ENCODE measurements at places on chromosomes 13 and 19.

DNA sequence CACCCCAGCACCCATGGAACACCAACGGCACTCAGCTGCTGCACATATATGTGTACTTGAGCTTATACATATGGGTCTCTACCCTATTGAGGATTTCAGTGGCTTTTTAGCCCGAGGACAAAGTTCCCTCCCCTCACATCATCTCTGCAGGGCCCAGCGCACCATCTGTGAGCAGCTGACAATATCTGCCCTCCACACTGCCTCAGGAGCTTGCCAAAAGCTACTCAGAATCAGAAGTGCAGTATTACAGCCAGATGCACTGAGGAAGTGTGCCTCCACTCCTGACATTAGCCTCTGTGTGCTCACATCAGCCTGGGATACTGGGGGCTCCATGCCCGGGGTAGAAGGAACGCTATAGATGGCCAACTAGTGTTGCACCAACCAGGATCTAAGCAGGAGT, 903.9 kb downstream of the UQCRFS1 start:
- no peak for DNase-seq

GRCh38 chr19:1952635-1953034, 11.7 kb downstream of the CSNK1G2 start:
- no peak for DNase-seq

- no peak for DNase-seq
Observed at GRCh38 chr19:55464662-55465054, at the start of gene C19orf85. Gene C19orf85 (minus strand): TSS chr19:55464751. CDS start chr19:55464554, 197 bp downstream.

- no peak for DNase-seq
Observed at GRCh38 chr13:110225609-110226574, 81.1 kb downstream of the COL4A1 start.

- no peak for DNase-seq
Observed at GRCh38 chr19:47228168-47228936, 2.6 kb downstream of the BBC3 start.

DNA sequence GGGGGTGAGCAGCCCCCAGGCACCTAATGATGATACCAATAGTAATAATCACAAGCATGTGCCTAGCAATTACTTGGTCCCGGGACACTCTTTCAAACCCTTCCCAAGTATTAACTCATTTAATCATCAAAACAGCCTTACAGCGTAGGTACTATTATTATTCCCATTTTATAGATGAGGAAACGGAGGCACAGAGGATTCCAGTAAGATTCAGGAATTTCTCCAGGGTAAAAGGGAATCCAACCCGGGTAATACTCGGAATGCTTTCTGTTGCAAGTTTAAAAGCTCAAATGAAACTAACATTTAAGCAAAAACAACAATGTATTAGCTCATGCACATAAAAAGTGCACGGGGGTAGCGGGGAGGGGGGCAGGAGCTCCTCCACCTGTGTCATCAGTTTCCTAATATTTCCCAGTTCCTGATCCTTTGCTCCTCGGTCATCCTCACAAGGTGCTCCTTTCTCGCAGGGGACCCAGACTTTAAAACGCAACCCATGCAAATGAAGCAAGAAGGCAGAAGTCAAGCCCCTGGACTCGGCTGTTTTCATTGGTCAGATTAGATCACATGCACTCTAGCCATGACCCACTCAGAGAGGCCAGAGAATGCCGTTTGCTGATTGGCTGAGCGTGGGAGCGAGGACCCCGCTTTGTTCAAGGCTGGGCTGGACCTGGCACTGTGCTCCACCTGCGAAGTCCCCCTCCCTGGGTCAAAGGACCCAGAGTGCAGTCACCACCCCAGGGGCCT, 38.3 kb upstream of the C19orf12 start:
- DNase-seq: no peak

DNA sequence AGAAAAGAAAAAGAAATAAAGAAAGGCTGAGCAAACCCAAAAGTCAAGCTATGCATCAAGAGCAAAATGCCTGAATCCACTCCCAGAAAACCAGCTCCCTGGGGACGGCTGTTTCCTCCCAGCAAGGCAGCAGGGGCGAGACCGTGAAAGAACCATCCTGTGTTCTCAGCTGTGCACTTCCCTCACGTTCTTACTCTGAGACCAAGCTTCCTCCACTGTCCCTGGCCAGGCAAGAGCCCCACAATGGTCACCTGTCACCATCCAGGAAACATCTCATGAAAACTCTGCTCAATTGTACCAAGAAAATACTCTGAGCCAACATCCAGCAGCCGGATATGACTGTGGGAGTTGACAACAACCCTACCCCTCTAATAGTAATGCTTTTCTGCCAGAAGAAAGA, 22.9 kb downstream of the RAB20 start:
- no peak for DNase-seq

DNA sequence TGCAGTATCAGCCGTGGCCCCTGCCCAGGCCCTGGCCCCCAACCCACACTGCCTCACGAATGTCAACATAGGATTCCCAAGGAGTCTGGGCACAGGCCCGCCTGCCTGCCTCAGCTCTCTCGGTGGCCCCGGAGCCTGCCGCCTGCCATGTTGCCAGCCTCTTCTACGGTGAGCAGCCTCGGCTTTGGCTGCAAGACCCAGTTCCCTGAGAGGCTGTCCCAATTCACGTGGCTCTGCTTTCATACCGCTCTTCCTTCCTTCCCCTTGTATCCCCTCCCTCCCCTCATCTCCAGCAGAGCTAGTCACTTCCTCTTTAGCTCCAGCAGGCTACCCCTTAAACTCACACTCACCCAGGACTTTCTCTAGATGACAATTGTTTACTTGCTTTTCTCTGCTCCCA, 42.7 kb downstream of the SERP2 start:
- no peak for DNase-seq

DNA sequence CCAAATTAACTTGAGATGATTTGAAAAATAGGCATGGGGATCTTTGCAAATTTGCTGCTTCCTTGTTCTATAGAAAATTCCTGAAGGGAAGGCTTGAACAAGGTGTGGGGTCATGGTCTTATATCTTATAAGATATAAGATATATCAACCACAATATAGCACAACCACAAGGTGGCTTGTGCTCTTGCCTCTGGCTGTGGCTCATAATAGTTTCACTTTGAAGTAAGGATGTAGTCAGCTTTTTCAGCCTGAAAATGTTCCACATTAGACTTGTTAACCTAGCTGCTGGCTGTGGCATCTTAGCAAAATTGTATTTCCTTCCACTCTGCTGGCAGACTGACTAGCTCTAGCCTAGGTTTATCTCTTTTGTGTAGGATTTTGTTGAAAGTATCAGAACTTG, 169.7 kb downstream of the KLF5 start:
- DNase-seq: no peak

DNA sequence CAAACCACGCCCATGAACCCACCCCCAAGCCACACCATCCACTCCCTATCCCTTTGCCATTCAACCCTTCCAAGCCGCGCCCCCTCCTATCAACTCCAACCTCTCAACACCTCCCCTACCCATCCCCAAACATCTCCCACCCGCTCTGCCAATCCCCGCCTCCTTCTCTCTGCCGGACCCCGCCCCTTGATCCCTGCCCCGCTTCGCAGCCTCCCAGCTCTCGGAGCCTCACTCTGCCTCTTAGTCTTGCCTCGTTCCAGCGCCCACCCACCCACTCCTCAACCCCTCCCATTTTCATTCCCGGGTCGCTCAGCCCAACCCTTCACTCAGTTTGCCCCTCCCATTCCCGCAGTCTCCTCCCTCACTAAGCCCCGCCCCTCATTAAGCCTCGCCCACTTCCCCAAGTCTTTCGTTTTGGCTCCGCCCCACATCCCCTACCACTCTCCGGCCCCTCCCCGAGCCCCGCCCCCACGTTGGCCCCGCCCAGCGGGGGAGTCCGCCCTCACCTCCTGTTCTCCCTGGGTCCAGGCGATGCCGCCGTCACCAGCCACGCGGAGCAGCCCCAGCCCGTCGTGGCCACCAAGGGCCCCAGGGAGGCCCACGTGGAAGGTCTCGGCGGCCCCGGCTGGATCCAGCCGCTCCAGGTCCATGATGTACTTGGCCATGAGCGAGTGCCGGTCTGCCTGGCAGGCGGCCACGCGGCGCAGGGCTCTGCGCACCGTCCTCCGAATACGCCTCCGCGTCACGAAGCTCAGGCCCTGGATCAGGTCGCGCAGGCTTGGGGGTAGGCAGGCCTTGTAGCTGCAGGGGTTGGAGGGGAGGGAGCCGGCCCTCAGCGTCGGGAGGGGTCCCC, 5.7 kb downstream of the JAK3 start:
- no peak for DNase-seq

GRCh38 chr13:26699197-26699490, 61.4 kb downstream of the GPR12 start:
- no peak for DNase-seq

DNA sequence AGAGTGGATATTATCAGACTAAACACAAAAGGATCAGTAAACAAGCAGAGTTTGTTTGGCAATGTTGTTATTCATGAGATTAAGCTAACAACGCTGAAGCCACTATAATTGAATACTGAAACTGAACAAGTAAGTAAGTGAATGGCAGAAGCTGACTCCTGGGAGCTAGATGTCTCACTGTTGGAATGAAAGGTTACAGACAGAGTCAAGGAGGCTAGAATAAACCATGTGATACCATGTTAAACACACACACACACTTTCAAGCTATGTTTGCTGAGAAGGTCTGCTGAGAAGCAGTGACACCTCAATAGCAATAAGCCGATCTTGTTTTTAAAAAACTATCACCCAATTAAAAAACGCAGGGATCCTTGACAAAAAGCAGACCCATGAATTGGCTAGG, 1609.4 kb upstream of the MIR17HG start:
- no peak for DNase-seq

DNA sequence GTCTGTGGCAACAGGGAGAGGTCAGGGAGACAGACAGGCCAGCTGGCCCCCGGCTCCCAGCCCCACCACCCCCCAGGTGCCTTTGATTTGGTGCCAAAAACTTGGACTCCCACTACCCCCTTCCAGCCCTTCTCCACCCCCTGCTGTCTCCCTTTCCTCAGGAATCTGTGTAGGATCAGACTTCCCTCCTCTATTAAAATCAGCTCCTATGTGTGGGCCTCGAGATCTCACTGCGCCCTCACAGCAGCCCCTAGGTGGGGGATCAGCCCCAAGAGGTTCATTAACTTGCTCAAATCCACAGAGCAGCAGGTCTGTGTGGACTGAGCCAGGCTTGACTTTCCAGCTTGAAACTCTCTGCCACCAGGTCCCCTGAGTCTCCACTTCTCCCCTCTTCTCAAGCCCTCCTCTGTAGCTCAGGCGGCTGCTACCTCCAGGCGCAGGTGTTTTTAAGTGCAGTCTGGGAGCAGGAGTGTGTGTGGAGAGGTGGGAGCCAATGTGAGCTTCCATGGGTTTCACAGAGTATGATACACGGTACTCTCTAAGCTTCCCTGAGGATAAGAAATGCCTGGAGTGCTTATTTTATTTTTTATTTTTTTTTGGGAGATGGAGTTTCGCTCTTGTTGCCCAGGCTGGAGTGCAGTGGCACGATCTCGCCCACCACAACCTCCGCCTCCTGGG, 1.7 kb downstream of the GAPDHS start:
- DNase-seq: no peak

DNA sequence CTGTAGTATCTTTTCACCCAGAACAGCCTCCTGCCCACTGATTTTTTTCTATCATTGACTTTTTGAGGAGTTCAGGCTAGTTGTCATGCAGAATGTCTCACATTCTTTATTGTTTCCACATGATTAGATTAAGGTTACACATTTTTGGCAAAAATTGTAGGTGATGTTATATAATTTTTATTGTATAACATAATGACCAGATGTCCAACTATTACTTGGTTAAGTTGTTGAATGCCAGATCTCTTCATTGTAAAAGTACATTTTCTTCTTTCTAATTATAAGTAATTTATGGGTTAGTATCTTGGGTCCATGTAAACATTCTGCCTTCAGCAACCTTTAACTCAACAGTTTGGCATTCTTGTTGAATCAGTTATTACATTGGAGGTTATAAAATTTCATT, 138.4 kb downstream of the POSTN start:
- no peak for DNase-seq

GRCh38 chr13:94548821-94549231, 47.1 kb downstream of the TGDS start:
- no peak for DNase-seq

DNA sequence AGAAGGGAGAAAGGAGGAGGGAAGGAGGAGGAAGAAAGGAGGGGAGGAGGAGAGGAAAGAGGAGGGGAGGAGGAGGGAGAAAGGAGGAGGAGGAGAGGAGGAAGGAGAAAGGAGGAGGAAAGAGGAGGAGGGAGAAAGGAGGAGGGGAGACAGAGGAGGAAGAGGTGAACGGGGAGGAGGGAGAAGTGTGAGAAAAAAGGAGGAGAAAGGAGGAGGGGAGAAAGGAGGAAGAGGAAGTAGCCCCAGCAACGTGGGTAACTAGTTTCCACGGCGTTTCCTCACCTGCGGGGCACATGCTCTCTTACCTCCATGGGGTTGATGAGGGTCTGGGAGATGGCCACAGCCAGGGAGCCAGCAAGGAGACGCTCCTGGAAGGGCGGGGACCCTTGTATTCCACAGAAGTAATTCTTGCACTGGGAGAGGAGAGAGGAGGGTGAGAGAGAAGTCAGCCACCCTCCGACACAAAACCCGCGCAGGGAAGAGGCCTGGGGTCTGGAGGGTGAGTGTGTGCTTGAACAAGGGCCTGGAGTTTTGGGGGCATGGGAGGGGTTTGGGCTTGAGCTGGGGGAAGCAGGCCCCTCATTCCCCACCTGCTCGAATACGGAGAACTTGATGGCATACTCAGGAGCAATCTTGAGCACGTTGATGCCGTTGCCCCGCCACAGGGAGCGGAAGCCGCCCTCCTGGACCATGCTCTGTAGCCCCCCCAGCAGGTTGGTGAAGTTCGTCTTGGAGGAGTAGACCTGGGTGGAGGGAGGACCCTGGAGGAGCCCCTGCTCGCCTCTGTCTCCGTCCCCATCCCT, 3.9 kb downstream of the SLC25A41 start:
- DNase-seq: no peak

DNA sequence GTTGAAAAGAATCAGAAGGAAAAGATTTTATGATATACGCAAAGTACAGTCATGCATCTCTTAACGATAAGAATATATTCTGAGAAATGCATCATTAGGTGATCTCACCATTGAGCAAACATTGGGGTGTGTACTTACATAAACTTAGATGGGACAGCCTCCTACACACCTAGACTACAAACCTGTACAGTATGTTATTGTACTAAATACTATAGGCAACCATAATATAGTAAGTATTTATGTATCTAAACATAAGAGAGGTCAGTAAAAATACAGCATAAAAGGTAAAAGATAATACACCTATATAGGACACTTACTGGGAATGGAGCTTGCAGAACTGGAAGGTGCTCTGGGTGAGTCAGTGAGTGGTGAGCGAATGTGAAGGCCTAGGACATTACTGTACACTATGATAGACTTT, 254.6 kb downstream of the SPRY2 start:
- DNase-seq: no peak

- DNase-seq: no peak
Observed at GRCh38 chr19:40539070-40539469, 37.6 kb upstream of the SHKBP1 start.
